ENCODE measurements at places on chromosomes 2 and 18.

DNA sequence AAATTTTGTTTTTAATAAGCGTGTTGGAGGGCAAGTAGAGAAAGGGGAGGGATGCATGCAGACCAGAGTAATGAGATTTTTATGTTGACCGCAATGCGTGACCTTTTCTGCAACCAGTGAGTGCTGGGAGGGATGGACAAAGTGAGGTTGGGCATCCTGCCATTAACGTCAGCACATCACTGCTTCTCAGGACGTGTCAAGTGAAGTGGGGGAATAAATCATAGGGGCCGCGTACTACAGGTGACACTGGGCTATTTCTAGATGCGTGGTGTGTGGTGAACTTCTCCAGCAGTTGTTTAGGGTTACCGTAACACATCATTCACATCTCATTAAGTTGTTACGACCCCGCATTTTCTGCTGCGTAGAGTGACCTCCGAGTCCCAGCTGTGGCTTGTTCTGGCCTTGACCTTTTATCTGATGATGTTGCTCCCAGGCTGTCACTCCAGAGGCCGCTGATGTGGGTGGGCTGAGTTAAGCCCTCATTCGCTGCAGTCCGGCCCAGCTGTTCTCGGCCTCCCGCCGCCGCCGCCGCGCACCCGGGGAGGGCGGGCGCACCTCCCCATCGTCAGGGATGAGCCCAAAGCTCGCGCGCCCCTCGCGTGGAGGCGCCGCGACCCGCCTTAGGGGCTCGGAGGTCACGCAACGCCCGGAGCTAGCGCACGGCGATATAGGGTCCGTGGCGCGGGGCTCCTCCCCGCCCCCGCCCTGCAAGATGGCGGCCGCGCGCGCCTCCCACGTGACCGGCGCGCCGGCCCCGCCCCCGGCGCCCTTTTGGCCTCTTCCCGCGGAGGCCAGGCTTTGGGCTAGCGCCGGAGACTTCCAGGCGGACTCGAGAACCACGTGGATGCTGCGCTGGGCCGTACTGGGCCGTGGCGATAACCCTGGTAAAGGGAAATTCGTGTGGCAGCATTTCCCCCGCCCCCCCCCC, 3.5 kb downstream of the ZCCHC2 start:
- peak; percentile 34 for DNase-seq

- no peak for DNase-seq
Measured at GRCh38 chr2:30566631-30567030, 119.6 kb downstream of the LCLAT1 start.

- DNase-seq, result no peak
Measured at GRCh38 chr18:49901862-49902340, 88.6 kb upstream of the ACAA2 start.

DNA sequence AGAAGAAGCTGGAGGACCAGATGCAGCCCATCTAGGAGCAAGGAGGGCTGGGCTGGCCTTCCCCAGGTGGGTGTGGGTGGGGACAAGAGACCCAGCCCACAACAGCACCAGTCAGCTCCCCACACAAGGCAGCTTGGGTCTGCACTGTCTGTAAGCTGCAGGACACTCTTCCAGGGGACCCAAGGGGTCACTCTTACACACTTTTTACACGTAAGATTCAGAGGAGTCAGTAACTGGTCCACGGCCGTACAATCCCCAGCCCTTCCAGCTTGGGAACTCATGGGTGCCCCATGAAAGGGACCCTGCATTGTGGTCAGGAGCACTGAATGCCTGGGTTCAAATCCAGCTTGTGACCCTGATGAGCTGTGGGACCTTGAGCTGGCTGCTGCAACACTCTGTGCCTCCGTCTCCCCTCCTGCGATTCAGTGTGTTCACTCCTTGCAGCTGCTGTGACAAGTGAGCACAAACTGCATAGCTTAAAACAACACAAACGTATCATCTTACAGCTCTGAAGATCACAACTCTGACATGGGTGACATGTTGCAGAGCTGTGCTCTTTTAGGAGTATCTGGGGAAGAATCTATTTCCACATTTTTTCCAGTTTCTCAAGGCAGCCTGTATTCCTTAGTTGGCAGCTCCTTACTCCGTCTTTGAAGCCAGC, 11.1 kb upstream of the SLC66A3 start:
- no peak for DNase-seq

DNA sequence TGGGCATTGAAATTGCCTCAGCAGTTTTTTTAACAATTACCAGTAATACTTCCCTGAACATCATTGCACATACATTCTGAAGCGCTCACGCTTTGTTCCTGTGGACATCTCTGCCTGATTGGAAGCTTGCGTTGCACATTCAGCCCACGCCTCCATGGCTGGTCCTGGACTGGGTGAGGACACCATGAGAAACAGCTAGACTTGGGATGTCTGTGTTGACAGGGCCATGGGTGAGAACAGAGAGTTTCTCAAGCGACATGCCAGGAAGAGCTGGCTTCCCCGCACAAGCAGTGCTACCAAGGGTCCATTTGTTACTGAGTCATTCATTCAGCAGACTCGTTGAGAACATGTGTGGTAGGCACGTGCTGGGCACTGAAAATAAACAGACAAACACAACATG, 166.3 kb downstream of the GBX2 start:
- no peak for DNase-seq

DNA sequence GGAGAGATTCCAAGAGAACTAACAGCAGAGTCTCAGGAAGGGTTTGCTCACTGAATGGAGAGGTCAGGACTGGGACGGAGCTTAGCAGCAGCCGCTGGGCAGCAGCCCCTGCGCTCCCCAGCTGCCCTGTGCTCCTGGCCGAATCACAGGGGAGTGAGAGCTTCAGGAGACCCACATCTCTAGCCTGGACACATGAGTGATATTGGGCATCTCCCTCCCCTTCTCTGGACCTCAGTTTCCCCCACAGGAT, 511 bp downstream of the MATN3 start:
- DNase-seq, result no peak

DNA sequence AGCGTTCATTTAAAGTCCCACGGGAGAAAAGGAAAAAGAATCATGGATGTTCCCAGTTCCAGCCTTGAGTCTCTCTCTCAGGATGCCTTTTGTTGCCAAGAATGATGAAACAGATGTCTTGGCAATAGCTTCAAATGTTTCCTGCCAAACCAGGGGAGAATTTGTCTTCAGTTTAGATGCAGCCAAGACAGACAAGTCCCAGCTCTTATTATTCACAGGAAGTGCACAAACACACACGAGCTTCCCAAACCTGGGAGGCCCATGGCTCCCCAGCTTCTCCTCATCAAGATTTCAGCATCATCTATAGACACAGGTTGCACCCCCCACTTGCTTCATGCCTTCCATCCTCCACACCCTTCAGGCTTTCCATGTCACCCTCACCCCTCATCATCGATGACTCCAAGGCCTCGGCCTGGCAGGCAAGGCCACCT, 45.9 kb downstream of the HS1BP3 start:
- peak; percentile 95 for DNase-seq

DNA sequence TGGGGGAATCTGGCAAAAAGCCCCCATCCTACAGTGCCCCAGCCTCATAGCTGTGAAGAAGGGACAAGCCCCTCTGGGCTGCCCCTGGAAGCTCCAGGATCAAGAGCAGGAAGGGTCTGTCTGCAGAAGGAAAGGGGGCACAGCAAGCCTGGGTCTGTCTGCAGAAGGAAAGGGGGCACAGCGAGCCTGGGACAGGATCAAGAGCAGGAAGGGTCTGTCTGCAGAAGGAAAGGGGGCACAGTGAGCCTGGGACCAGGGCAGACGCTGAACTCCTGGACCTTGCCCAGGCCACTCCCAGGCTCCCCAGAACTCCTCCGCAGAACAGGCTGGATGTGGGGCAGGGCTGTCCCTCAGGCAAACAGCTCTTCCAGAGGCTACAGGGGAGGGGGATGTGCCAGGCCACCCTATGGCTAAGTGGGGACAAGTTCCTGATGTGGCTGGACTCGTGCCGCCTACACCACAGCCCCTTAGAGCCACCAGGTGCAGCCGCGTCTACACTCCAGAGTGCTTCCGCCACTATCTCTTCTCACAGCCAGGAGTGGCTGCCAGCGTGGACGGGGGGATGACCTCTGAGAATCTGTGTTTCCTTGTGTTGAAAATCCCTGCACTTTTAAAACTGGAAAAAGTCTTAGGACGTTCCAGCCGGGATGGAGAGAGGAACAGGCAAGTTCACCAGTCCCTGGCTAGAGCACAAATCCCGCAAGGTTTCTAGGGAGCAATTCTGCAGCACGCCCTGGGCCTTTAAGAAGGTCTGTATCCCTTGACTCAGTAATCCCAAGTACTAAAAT, 20.8 kb downstream of the KIF1A start:
- DNase-seq, result no peak

GRCh38 chr2:15748736-15749323, 157.2 kb downstream of the DDX1 start:
- DNase-seq, result no peak

DNA sequence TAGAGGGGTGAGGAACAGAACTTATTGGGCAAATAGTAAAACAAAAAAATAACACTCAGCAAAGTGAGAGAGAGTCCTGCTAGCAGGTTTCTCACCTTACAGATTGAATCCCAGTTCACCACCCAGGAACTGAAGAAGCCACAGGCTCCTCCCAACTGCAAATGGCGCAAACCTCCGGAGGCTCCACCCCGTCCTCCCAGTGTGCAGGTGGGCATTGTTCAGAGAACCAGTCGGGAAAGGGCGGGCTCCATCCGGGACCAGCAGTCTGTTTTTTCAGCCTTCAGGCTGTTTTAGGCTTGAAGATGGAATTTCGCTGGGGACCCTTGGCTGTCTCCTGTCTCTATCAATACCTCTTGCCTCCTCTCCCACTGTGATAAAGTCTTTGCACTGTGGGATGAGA, 317.5 kb downstream of the PARD3B start:
- DNase-seq, result no peak

- DNase-seq, result peak; percentile 63
Measured at GRCh38 chr2:237026981-237027711, 58.5 kb upstream of the COPS8 start.

- no peak for DNase-seq
Measured at GRCh38 chr18:35618696-35619095, 37.2 kb downstream of the GALNT1 start.

DNA sequence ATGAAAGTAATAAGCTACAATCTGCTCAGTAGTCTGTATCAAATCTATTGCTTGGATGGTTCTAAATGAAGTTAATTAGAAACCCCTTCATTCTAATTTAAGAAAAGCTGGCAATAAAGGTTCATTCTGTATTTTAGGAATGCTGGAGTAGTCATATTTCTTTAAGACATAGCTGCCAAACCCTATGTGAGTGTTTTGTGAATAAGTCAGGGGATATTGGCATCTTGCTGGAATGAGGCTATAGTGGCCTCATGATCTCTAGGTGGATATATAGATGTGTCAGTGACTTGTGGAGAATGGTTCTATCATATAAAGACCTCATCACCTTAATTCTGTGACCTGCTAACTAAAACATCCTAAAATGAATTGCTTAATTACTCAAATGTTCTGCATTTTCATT, 196.3 kb downstream of the PDE1A start:
- no peak for DNase-seq

- DNase-seq, result peak; percentile 7
Measured at GRCh38 chr2:97662386-97662894, 1.4 kb downstream of the ACTR1B start.

- no peak for DNase-seq
Measured at GRCh38 chr2:207833251-207833751, 63.6 kb upstream of the FZD5 start.

GRCh38 chr2:118800736-118801135, 46.7 kb downstream of the EN1 start:
- DNase-seq, result no peak

DNA sequence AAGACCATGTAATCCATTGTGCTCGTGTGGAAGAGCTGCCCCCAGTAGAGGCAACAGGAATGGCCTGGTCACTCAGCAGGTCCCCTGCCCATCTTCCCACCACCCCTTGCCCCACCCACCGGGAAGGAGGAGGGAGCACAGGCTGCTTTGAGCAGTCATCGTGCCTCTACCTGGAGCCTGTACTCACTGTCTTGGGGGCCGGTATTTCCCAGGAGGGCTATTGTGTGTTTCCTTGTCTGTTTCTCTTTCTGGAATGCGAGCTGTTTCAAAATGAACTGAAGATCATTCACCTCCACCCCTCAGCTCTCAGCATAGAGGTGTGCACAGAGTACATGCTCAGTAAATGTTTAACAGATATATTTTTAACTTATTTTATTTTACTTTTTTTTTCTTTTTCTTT, 7.7 kb upstream of the AMMECR1L start:
- no peak for DNase-seq

- DNase-seq, result no peak
Measured at GRCh38 chr2:191126386-191127085, 24.3 kb downstream of the STAT4 start.

DNA sequence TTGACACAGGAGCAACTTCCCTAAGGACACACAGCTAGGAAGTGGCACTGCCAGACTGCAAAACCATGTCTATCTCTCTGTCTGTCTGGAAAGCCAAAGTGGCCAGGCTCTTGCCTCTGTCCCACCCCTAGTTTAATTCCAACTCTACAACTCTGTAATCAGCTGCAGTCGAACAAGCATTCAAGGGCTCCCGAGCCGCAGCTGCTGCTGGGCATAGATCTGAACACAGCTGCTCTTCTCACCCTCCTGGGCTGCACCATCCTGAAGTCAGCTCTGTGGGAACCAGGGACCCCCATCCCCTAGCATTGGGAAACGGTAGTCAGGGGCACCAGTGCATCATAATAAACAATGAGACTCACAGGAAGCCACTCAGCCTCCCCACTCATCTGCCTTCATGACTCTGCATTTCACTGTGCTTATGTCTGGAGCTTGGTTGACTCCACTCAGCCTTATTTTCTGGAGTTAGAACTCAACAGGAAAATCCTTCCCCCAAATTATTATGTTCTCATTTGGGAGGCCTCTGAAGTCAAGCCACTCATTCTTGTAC, 44.4 kb upstream of the TMEM163 start:
- no peak for DNase-seq

DNA sequence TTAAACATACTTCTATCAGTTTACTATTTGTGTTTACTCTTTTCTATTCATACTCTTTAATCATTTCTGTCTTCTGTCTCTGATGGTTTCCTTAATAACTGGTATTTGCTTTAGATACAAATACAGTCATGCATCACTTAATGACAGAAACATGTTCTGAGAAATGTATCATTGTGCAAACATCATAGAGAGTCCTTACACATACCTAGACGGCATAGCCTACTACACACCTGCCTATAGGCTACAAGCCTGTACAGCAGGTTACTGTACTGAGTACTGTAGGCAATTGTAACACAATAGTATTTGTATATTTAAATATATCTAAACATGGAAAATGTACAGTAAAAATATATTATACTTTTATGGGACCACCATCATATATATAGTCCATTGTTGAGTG, 36.3 kb downstream of the VSNL1 start:
- DNase-seq, result no peak

GRCh38 chr2:117523267-117523666, 291.2 kb upstream of the DDX18 start:
- DNase-seq, result peak; percentile 4

GRCh38 chr2:239558661-239559060, 157.8 kb upstream of the HDAC4 start:
- DNase-seq, result no peak

DNA sequence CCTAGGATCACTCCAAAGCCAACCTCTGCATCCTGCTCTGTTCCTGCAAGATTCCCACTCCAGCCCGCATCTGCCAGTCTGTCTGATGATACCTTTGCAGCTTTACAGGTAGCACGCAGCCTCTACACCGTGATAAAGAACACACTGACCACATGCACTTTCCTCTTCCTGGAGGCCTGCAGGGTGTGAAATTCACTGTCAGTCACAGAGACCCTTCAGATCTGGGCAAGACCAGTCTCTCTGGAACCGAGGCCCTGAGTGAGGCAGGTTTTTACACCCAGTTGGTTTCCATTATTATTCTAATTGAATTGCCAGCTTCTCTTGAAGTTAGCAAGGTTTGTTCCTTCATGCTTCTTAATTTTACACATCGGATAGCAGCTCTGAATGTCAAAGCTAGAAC, 30.5 kb upstream of the TWIST2 start:
- no peak for DNase-seq

All from NCI-H446 (cell line).